ENCODE measurements at places on chromosomes 4 and X.

- DNase-seq, result no peak
These were observed 119.3 kb downstream of the ZNF330 start for GRCh38 chr4:141339966-141340365.

DNA sequence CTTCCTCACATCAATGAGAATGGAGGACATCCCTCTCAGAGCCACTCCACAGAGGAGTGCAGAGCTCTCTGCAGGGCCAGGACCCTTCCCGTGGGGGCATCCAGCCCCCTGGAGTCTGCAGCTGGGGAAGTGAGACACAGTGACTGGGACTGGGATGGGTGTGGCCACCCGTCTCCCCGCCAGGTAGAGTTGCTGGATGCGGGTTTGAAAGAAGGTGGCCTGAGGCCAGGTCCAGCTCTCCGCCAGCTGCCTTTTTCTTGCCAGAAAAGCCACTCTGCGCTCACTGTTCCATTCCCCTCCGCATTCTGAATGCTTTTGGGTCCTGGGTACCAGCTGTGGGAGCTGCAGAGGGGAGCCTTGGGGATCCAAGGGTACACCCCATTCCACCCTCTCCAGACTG lies 82.6 kb downstream of the ABLIM2 start:
- no peak for DNase-seq

DNA sequence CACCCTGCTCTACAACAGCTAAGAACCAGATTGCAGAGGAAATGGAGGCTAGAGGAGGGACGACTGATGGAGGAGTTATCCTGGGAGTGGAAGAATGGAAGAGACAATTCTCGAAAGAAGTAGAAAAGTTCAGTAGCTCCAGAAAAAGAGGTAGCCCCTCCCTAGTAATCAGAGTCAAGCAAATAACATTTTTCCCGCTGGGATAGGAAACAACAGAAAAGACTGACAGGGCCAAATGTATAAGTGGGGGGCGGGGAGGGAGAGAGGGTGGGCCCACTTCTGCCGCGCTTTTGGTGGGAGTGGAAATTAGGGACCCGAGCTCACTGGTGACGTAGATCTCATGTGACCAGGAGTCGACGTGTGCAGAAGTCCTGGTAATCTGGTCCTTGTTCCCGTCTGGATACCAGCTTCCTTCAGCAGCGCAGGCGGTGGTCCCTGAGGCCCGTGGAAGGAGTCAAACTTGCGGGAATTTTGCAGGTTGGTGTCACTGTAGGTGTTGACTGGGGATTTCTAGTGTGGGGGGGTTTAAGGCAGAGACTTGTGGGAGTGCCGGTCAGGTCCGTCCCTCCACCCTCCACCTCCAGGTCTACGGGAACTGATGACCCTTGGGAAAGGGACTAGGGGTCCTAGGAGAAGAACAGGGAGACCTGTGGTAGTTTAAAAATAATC lies at the start of gene TCEAL9:
Gene TCEAL9 (plus strand): TSS at position 377 of the 669 bp plus-strand sequence. CDS start 1,179 bp downstream, outside the sequence.
- DNase-seq, result peak; percentile 63

DNA sequence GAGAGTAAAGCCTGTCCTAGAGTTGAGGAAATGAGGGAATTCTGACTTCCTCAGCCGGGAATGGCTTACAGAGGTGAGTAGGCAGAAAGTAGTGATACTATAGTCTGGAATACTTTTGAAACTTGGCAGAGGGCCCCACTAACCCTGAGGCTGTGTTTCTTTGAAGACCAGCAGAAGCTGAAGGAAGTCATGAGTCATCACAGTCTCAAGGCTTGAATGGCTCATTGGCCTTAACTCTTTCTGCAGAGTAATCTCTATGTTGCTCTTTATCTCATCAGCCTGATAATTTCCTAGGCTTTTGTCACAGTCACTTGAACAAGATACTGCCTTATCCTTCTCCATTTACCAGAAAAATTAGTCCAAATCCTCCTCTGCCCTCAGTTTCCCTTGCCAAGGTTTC lies 80.8 kb downstream of the ANKRD50 start:
- peak; percentile 8 for DNase-seq

DNA sequence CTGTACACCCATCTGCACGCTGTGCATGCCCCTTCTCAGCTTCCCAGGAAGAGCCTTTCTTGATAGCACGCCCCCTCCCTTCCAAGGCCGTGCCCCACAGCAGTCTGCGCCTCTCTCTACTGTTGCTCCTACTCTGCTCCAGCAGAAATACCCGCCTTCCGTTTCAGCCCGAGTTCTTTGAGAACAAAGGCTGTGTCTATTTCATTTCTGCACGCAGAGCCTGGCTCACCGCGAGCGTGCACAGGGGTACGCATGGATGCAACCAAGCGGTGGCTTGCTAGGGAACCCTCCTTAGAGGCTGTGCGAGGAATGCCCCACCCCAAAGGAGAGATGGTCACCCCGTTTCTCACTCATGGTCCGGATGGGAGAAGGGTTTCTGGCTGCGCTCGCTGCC lies 485 bp downstream of the AADAT start:
- peak; percentile 10 for DNase-seq

DNA sequence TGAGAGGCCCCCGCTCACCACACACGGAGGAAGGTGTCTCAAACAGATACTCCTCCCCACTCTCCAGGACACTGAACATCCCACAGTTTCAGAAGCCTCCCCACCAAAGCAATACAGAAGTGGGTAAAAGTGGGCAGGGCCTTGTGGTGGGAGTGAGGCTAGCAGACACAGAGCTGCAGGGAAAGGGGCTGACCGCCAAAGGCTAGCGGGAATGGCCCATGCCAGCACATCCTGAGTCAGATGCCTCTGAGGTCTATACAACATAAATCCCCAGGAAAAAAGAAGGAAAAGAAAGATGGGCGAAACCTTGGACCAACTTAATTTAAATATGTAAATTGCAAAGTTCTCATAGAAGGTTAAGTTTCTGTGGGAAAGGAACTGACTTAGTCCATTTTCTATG lies 21.9 kb upstream of the ARHGAP10 start:
- no peak for DNase-seq

DNA sequence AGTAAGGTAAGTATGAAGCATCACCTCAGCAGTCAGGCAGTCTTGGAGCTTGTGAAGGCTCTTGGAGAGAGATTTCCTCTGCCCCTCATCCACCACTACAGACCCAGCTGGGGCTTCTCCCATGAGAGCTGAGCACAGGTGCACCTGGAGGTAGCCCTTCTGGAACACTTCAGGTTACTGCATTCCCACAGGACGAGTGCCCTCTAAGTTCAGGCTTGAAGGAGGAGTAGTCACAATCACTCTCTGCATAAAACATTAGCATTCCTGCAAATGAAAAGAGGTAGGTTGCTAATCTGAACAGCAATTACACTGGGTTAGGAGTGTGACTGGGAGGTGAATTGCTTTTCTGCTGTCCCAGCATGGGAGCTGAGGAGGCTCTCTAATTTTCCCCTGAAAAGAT lies 308.8 kb downstream of the TEX13C start:
- no peak for DNase-seq

DNA sequence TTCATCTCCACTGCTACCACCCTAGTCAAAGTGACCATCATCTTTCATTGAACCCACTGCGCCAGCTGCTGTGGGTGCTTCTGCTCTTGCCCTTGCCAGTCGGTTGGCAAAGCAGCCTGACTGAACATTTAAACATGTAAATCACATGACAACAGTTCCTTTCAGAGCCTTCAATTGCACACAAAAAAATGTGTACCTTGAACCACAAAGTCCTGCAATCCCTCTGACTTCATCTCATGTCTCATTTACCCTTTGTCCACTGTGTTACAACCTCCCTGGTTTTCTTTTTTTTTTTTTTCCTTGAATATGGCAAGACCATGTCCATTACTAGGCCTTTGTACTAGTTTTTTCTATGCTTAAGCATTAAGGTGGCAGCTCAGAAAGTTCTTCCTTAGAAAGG lies 183.5 kb downstream of the GBA3 start:
- DNase-seq, result no peak

- DNase-seq, result no peak
These were observed 174.1 kb downstream of the COX18 start for GRCh38 chr4:72895408-72895807.

DNA sequence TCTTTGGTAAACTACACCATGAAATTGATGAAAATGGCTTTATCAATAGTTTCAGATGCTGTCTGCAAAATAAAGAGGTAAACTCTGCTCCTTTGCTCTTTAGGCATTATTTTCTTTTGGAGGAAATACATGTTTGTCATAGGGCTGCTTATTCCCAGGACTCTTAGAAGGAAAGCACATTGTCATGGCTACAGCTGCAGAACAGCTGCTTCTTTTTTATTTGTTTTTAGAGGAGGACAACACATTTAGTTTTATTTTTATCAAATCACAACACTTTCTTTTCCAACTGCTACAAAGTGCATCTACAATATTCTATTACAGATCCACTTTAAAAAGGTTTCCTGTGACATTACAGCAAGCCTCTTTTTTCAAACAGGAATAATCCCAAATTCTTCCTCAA lies 12.7 kb upstream of the HPF1 start:
- no peak for DNase-seq

GRCh38 chr4:181418496-181418895 lies 824.7 kb upstream of the TENM3 start:
- no peak for DNase-seq

GRCh38 chrX:23980011-23980441 lies 47.0 kb downstream of the KLHL15 start:
- DNase-seq, result no peak

GRCh38 chrX:98068024-98068580 lies 1184.4 kb downstream of the RPA4 start:
- DNase-seq, result no peak

DNA sequence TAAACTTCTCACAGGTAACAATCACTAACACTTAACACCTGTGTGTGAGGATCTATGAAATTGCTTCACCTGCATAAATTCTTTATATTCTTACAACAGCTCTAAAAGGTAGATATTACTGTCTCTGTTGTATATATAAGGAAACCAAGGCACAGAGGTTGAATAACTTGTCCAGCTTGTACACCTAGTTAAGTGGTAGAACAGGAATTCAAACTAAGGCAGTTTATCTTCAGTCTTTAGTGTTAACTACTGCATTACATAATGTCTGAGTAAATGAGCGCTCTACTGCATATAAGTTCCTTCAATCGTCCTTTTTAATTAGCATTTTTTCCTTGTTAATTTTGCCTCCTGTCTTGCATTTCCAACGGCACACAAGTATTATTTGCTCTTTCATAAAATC lies 15.0 kb downstream of the USP9X start:
- no peak for DNase-seq

DNA sequence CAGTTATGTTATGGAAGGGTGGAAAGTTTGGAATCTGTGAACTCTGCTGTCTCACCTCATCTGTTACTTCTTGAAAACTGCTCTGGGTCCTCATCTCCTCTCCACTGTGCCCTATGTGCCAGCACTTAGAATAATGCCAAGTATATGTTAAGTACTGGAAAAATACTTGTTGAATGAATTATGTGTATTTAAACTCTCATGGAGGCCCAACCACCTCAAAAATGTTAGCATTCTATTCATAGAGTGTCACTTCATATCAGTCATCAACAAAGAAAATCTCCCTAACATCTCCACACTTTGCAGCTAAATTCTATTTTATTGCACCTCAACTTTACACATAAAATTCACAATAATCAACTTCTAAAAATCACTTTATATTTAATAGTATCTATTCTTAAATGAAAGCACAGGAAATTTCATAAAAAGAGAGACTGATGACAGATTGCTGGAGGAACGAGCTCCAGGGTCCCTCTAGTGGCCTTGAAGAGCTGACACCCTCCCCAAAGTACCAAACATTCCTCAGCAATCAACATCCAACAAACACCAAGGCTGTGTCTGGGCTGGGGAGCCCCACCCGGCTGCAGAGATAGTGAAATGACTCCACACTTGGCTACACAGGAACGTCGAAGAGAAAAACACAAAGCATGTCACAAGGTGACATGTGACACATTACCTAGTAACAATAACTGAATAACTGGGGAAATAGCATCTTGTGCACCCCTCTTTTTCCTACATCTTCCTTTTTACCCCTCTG lies 45.8 kb downstream of the SLC39A8 start:
- no peak for DNase-seq

GRCh38 chrX:48064261-48064660 lies 7.2 kb downstream of the ZNF630 start:
- no peak for DNase-seq

GRCh38 chr4:10084651-10085358 lies 31.8 kb downstream of the WDR1 start:
- peak; percentile 5 for DNase-seq

- DNase-seq, result no peak
These were observed 17.4 kb downstream of the ZFYVE28 start for GRCh38 chr4:2400841-2401609.

DNA sequence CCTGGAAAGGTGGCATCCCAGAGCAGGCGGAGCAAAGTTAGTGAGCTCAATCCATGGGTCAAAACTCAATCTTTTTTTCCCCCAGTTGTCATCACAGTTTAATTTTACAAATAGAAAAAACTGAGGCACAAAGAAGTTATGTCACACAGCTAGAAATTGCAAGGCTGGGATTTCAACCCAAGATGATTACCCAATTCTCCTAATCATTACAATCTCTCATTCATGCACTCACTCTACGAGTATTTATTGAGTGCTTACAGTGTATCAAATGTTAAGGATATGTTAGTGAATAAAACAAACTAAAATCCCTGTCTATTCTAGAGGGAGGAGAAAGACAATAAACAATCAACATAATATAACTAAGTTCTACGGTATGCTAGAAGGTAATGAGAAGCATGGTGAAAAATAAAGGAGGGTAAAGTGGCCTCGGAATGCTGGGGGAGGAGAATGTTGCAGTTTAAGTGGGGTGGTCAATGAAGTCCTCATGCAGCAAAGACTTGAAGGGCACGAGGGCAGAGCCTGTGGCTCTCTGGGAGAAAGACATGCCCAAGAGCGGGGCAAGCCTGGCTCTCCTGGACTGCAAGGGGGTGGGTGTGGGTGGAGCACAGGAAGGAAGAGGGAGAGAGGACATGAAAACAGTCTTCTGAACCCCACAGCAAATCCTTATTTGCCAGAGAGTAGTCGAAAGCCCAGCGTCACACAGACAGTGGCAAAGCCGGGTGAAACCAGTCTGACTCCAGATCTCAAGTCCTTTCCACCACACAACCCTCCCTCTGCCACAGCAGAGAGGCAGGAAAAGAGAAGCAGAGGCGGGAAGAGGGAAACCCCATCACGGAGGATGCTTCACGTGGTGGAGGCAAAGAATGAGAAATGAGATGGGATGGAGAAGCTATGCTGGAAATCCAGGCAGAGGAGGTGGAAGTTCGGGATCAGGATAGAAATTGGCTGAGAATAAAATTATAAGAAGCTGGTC lies 48.3 kb downstream of the RAB33B start:
- no peak for DNase-seq

- DNase-seq, result no peak
These were observed 11.1 kb upstream of the HS3ST1 start for GRCh38 chr4:11439836-11440235.

DNA sequence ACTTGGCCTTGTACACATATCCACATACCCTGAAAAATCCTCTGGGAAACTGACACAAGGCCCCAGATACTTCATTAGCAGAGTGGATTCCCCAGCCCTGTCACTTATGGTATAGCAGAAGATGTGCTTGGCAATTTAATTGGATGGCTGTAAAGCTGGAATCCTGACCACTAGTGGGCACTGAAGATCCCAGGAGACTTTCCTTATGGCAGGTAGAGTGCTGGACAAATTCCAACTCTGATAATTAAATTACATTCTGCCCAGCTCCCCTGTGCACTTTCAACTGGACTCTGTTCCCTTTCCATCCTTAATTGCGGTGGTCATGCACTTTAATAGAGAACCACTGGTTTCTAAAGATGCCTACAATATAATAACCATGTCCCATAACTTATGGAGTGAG lies 119.8 kb downstream of the DCK start:
- DNase-seq, result peak; percentile 26

GRCh38 chr4:98195005-98195404 lies 51.7 kb upstream of the STPG2 start:
- DNase-seq, result no peak
